Stimulated activated CD8-positive, alpha-beta memory T cell treated with anti-CD3 and anti-CD28 coated beads, Interleukin-7, amount 100 ng/mL, for 1 hour (primary cell): ENCODE measurements at places on chromosomes 1 and 21.

GRCh38 chr1:84855691-84856630 is 37.0 kb downstream of the LPAR3 start:
- DNase-seq = no peak

DNA sequence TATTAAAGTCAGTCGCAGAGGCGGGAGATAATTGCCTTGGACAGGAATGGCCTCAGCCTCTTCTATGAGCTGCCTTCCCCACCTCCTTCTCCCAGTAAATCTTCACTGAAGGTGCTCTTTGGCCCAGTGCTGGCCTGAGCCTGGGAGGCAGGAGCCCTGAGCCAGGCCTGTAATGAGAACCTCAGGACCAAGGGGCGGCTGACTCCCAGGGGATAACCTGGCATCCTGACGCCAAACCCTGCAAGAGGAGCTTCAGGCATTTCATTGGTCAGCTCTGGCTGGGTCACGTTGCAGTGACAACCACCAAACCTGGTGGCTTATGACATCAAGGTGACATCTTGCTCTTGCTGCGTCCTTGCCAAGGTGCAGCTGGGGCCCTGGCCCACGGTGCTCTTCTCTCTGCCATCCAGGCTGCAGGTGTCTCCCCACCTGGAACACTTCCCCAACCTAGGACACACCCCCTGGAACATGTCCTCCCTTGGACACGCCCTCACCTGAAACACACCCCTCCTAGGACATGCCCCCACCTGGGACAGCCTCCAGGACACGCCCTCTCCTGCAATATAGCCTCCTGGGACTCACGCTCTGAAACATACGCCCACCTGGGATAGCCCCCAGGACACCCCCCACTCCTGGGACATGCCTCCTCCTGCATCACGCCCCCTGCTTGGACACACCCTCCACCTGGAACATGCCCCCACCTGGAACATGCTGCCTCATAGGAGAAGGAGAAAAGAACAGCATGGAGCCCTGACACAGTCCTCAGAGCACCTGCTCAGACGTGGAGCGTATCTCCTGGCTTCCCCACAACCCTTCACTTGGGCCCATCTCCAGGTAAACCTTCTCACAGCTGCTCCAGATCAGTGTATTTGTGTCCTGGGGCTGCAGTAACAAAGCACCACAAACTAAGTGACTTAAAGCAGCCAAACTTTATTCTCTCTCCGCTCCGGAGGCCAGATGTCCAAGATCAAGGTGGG is 333.6 kb downstream of the NPHP4 start:
- no peak for DNase-seq

DNA sequence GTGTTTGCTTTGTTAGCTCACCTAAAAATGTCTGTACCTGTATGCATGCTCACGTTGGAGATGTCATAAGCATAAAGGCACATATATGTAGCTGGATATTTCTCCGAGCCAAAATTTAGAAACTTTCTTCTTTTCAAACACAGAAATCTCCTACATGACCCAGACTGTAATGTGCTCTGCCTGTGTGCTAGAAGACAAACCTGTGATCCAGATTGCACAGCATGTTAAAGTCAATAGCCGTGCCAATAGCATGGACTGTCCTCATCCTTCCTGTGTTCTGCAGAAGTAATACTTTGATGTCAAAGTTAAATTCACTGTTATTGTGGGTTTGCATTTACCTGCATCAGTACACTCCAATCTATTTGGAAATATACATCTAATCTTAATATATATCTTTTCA is 346.2 kb upstream of the ZRANB2 start:
- no peak for DNase-seq

GRCh38 chr1:222989443-222989842 is 153.6 kb downstream of the TLR5 start:
- no peak for DNase-seq

- no peak for DNase-seq
These were observed 1.6 kb downstream of the TLCD4 start for GRCh38 chr1:95118710-95119109.

DNA sequence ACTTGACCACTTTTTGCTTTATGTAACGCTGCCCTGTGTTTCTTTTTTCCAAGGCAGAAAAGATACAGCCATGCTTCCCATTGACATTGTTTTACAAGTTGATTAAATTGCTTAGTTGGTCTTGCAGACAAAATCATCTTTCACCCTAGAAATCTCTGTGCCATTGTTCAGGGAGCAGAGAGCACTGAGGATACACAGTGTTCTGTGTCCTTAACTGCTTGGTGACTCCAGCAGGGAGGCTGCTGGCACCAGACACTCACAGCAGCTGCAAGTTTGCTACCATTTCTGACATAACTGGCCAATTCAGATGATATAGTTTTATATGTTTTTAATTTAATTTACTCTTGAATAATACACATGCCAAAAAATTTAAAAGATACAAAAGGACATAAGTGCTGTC is 118.7 kb downstream of the RGS2 start:
- no peak for DNase-seq
